ELR (cell line): ENCODE measurements at places on chromosomes 5 and 9.

- no peak for DNase-seq
Measured at GRCh38 chr5:78004559-78004958, 228.4 kb upstream of the TBCA start.

- no peak for DNase-seq
Measured at GRCh38 chr5:38790268-38790667, 55.5 kb upstream of the OSMR start.

- no peak for DNase-seq
Measured at GRCh38 chr5:87645224-87645623, 232.5 kb upstream of the CCNH start.

DNA sequence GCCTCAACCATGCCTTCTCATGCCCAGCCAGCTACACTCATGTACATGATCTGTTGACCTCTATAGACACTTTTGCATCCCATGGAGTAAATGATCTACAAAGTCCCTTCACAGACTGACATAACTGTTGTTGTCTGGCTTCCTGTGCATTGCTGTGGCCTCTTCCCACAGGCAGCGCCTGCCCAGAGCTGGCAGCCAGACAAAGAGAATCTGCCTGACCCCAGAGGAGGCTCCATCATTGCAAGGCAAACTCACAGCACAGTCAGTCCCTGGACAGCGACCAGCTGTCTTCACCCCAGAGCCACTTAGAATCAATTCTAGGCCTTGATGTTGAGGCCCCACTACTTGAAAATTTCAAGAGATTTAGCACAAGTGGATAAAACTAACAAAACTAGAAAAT lies 65.5 kb downstream of the INSYN2B start:
- no peak for DNase-seq

DNA sequence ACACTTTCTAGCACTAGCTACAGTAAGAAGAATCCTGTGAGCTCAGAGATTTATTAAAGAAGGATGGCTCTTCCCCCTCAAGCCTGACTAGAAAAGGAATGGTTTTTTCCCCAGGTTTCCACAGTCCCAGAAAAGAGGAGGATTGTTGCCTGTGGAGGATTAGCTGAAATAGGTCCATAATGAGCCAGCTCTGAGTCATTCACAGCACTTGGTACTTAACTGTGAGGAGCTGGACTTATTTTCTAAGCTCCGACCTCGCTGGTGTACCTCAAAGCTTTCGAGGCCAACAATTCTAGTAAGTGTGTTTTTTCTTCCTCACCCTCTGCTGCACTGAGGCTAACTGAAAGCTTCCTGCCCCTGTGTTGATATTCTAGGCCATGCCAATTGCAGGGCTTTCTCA lies 222.5 kb upstream of the IL12B start:
- DNase-seq: peak; percentile 26

- DNase-seq: peak; percentile 85
Measured at GRCh38 chr9:127611899-127612790, at the start of gene STXBP1. STXBP1 (plus strand) TSS chr9:127612277; CDS start chr9:127612404, 127 bp downstream.

GRCh38 chr5:109406719-109407118 lies 3.1 kb downstream of the PJA2 start:
- no peak for DNase-seq

DNA sequence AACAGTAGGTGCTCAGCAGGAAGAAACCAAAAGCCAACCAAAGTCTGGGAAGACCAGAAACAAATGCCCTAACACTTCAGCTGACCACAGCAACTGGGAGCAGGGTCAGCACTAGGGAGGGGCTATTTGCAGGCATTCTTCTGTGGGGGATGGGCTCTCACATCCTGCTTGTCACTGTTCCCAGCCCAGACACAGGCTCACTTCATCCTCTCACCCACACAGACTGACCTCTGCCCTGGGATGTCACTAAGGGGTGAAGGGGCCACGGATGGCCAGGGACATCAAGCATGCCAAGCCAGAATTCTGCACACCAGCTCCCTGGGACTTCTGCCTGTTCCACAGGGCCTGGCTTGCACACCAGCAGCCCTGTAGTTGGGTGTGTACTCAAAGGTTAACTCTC lies 28.7 kb downstream of the GFRA3 start:
- DNase-seq: no peak

DNA sequence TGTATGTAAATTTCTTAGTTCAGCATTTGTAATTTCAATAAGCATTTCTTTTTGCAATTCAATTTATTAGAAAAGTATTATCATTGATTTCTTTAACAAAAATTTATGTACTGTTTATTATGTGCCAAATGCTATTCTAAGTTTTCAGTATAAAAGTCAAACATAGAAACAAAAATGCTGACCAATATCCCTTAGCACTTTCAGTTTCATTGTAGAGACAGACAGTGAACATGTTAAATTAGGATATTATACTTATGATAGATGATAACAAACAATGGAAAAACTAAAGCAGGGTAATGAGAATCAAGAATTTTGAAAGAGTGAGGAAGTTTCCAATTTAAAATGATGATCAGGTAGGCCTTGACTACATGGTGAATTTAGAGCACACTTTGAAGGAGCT lies 1106.0 kb downstream of the TAF11L14 start:
- no peak for DNase-seq

DNA sequence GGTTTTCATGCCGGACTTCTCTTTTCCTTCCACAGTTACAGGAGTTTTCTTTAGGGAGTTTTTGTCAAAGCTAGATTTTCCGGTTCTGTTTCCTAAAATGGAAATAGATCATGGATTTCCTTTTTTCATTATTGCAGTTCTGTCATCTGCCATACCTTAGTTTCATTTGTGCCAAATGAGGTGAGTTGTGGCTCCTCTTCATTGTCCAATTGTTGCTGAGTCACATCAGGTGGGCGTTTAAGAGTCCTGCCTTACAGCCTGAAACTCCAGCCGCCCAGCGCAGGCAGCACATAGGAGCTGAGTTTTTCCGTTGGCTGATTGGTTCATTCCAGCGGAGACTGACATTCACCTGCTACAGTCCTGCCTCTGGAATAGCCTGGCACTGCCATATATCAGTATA lies 14.1 kb downstream of the SLC25A25 start:
- DNase-seq: no peak

GRCh38 chr5:126094991-126095390 lies 328.2 kb upstream of the GRAMD2B start:
- no peak for DNase-seq

DNA sequence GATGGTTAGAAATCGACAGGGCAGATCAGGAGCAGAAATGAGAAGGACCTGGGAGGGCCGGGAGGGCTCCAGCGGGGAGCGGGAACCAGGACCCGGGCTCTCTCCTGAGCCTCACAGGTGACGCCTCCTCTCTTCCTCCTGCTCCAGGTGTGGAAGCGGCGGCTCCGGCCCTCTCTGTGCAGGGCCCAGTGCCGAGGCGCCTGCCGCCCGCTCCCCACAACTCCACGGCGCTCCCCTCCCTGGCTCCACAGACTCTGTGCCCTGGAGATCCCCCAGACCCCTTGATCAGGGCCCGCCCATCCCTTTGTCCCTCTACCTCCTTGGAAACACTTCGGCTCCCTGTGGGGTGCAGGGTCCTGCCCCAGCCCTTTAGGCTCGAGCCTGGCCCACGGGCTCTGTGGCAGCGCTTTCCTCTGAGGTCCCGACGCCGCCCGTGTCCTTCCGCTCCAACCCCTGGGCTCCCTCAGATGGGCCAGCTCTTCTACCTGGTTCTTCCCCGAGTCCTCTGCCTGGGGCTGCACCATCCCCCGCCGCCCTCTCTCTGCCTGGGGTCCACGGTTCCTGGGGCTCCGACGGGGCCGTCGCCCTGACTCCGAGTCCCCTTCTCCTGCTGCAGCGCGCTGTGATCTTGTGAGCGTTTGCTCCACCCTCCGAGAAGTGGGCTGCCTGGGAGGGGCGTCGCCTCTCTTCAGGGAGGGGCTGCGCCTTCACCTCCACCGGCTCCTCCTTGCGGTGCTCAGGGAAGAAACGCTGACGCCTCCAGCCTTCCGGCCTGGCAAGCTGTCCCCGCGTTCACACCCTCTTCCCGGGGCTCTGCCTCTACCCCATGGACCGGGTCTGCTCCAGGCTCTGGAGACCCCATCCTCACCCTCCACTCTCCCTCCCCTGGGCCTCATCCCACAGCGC lies 22.4 kb upstream of the SLC6A3 start:
- no peak for DNase-seq

GRCh38 chr5:129243039-129243438 lies 148.5 kb downstream of the ISOC1 start:
- no peak for DNase-seq
